Hematopoietic multipotent progenitor cell treated with erythropoietin and hydrocortisone succinate and interleukin-3 and kit ligand, for 8 days (in vitro differentiated cells): ENCODE measurements at places on chromosomes 3 and 15.

- no peak for DNase-seq
Measured at GRCh38 chr3:13474776-13475303, 5.3 kb upstream of the HDAC11 start.

GRCh38 chr15:74206801-74207281, 4.3 kb upstream of the STRA6 start:
- DNase-seq, result no peak

DNA sequence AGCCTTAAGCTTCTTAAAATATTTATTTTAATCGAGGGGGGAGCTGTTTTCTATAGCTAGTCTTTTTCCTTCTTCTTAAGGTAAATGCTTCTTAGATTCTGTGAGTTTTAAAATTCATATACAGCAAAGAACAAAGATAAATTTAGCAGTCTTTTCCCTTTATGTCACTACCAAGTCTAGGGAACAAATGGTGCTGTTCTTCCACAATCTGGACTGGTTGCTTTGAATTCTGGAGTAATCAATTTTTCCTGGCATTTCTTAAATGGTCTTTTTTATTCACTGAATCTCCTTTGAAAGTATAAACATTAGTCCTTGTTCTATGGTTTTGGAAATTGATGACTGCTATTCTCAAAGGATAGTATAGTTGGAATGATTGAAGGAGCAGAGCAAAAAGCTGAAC, 82.8 kb downstream of the CHL1 start:
- DNase-seq, result no peak

DNA sequence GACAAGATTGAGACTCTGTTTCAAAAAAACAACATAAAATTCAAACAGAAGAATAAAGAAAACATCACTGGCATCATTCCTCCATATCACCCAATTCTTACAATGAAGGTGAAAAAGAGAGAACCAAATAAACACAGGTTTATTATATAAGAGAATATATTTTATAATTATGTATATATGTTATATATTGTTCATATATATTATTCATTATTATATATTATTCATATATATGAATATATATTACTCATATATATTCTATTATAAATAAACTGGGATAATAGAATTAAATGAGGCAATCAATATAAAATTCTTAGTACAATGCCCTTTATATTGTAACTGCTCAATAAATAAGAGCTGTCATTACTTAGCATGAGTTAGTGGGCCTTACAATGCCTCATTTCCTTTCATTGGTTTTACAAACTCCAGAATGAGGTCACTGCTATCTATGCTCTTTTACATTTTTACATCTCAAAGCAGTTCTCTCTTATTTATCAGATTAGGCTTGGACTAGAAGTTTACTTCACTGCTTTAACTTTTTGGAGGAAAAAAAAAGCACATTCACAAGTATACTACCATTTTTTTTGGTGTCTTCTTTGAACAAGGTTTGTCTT, 135.5 kb upstream of the TTC14 start:
- no peak for DNase-seq

DNA sequence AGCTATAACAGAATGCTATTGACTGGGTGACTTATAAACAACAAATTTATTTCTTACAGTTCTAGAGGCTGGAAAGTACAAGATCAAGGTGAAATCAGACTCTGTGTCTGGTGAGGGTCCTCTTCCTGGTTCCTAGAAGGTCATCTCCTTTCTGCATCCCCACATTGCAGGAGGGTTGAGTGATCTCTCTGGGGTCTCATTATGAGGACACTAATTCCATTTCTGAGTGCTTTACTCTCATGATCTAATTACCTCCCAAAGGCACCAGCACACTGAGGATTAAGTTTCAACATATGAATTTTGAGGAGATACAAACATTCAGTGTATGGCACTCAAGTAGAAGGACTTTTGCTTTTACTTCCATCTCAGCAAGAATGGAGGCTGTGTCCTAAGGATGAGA, 534.1 kb upstream of the KCNMB2 start:
- DNase-seq, result no peak

DNA sequence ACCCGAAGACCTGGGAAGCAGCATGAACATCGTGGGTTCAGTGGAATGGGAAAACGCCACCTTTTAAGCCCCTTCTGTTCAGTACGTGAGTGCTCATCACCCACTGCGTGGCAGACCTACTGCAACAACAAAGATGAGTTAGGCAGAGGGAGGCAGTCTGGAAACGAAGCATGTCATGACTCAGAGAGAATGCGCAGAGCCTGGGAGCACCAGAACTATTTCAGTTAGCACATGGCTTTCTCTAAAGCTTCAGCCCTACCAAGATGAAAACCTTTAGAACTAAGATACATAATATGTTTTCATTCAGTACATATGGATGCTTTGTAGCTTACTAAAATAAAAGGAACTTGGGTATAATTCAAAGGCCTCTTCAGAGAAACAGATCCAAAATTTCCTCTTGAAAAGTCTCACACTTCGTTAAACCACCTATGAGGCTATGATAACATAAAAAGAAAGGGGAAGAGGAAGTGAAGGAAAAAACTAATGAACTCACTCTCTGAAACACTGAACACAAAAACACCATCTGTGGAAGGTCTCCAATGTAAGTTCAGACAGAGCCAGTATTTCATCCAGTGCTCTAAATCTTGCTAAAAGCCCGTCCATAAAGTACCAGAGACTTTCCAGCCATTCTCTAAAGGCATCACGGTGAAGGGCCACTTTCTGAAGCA, 140.1 kb downstream of the OCA2 start:
- no peak for DNase-seq

DNA sequence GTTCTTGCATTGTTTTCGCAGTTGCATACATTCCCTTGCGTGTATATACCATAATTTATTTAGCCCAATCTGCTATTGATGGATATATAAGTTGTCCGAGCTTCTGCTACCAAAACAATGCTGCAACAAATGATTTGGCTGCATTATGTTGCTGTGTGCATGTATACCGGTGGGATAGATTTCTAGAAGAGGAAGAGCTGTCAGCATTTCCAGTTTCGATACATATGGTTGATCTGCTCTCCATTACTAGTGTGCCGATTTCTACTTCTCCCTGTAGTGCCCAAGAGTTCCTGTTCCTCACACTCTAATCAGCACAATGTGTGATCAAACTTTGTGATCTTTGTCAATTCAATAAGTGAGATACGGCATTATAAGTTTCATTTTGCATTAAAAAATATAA, 92.8 kb upstream of the NMNAT3 start:
- no peak for DNase-seq

- DNase-seq, result no peak
Measured at GRCh38 chr3:177250151-177250550, 52.9 kb upstream of the TBL1XR1 start.

- no peak for DNase-seq
Measured at GRCh38 chr15:90697175-90697574, 20.0 kb upstream of the BLM start.

- no peak for DNase-seq
Measured at GRCh38 chr3:194750491-194750828, 64.8 kb downstream of the FAM43A start.

DNA sequence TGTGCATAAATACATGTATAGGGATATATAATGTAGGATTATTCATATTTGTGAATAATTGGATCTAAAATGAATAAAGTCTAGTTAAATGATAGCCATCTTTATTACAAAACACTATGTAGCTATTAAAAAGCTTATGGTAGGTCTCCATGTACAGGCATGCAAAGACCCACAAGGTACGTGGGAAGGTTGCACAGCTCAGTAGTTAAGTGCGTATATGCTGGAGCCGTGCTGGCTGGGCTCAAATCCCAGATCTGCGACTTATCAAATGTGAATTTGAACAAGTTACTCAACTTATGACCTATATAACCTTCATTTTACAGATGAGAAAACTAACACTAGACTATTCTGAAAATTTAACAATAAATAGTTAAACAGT, 100.6 kb downstream of the MYH15 start:
- DNase-seq, result no peak

DNA sequence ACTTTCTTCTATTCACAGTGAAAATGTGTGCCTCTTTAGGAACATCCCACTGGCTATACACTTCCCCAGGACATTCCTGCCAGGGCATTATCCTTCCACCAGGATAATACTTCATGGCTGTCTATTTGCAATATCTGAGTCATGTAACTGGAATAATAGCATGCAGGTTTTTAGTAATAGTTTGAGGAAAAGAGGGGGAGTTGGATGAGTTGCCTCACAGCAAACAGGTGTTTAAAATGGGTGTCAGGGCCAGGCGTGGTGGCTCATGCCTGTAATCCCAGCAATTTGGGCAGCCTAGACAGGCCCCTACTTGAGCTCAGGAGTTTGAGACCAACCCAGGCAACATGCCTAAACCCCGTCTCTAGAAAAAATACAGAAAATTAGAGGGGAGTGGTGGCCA, 585.9 kb downstream of the DIPK2A start:
- no peak for DNase-seq

GRCh38 chr3:106683953-106684620, 693.2 kb upstream of the CCDC54 start:
- DNase-seq, result no peak

- no peak for DNase-seq
Measured at GRCh38 chr15:86444527-86444926, 364.9 kb downstream of the AGBL1 start.

GRCh38 chr3:69941037-69941436, 58.5 kb upstream of the SAMMSON start:
- DNase-seq, result no peak

DNA sequence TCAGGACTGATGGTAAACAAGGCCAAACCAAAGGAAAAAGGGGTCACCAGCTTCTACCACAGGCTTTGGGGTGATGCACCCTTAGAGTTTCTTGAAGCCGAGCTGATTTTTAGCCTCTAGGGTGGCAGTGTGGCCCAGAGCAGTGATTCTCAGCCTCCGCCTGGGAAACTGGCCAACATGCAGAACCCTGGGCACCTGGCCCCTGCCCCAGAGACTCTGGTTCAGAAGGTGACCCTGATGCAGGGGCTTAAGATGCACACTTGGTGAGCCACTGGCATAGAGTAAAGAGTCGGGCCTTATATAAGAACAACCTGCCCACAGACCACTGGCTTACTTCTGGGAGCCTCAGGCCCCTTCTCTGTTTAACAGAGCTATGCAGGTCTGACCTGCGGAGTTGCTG, 44.5 kb downstream of the SYNM start:
- DNase-seq, result no peak

DNA sequence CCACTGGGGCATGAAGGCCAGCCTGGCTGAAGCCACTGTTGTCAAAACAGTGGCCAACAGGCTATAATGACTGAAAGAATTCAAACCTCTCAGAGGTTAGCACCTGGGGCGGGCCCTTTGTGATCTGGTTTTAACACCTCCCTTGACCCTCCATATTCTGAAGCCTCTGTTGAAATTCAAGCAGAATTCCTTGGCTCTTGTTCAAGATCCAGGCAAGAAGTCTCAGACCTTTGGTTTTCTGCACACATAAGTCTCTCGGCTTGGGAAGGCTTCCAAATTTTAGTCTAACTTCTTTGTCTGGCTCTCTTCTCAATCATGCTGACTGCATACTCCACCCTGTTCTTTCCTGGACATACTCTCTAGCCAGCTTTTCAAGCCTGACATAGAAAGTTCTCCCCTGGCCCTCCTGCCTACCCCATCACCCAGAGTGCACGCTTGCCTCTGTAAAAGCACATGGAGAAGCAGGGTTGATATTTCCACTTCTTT, 144.5 kb downstream of the PDZRN3 start:
- no peak for DNase-seq

DNA sequence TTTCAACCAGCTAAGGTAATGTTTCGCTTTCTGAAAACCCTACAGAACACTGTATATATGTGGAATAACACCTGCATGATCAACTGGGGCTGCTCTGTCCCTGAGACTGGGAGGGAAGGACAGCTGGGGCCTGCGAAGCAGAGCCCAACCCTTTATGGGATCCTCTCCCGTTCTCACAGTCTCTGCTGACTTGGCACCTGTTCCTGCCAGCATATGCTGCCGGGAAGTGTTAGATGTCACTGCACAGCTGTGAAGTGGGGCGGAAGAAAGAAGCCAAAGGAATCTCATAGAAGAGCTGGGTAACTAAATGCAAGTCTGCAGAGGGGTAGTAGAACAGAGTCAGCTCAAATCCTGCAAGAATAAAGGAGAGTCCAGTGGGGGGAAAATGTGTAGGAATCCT, 29.6 kb downstream of the LRRC3B start:
- DNase-seq, result no peak

DNA sequence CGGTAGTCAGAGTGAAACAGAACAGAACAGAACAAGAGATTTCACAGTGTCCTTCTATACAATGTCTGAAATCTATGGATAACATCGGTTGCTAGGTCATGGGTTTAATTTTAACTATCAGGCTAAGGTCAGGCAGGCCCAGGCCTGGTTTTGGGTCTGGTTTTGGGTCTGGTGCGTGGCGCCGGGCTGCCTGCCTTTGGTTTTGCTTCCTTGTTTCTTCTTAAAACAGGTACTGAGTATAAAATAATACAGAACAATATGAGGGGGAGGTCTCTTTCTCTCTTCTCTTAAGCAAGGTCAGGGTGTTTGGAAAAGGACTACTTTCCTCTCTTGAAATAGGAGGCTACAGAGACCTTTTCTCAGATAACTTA, 1.4 kb downstream of the AEN start:
- DNase-seq, result no peak

GRCh38 chr3:12369598-12369997, 80.7 kb downstream of the PPARG start:
- no peak for DNase-seq

GRCh38 chr15:70160267-70160666, 62.5 kb upstream of the TLE3 start:
- DNase-seq, result no peak

DNA sequence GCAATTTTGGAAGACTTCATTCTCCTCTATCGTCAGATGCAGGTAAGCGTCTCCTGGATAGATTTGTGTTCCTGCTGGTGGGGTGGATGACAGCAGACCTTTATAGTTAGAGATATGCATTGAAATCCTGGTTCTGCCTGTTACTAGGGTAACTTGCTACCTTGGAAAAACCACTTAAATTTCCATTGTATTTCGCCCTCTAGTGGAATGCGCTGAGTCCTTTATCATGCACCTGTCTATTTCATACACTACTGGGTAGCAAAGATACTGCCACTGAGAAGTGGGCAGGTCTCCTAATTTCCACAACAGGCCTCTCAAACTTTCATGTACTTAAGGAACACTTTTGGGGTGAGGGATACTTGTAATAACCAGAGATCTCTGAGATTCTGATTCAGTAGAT, 209.5 kb upstream of the SUCLG2 start:
- DNase-seq, result peak; percentile 13

- peak; percentile 45 for DNase-seq
Measured at GRCh38 chr3:195556390-195556789, 13.3 kb upstream of the PPP1R2 start.

GRCh38 chr3:101513419-101513986, 491 bp upstream of the SENP7 start:
- peak; percentile 30 for DNase-seq

DNA sequence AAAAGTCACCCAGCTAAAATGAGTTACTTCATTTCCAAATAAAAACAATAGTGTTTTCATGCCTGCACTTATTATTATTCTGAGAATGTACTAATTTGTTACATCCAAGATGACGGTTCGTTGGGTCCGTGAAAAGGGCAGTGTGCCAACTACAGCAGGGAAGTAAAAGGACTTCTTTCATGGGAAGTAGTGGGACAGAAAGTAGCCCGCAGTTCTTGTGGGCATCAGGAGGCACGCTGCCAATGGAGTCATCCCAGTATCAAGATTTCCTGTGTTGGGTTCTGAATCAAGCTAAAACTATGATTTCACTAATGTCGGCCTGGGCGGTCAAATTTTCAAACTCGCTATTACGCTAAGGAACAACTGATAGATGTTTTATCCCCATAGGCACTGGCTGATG, 254.5 kb upstream of the SOX2 start:
- DNase-seq, result no peak

GRCh38 chr15:91652610-91653207, 200.8 kb upstream of the SLCO3A1 start:
- DNase-seq, result no peak

GRCh38 chr3:163547014-163547685, 1531.1 kb downstream of the SI start:
- DNase-seq, result no peak
